Nephron progenitor cell (in vitro differentiated cells): ENCODE measurements at places on chromosomes 12 and 14.
A peak's percentile ranks its signal among the peaks of the same experiment; 100 is the strongest.

- no peak for DNase-seq
These were observed 94.3 kb downstream of the PPP2R5E start for GRCh38 chr14:63448841-63449240.

DNA sequence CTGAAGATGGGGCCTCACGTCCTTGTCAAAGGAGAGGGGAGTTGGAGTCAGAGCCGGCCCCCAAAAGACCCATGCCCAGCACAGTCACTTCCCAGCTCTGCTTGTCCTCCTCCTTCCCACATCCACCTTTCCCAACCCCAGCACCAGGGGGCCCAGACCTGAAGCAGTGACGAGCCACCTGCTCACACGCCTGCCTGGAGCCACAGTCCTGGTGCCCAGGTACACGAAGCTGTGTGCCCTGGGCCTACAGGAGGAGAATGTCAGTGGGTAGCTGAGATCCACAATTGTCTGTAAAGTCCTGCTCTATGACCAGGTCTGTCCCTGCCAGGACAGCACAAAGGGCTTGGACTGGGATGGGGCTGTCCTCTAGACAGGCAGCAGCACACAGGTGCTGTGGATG, 126.8 kb upstream of the PZP start:
- no peak for DNase-seq

DNA sequence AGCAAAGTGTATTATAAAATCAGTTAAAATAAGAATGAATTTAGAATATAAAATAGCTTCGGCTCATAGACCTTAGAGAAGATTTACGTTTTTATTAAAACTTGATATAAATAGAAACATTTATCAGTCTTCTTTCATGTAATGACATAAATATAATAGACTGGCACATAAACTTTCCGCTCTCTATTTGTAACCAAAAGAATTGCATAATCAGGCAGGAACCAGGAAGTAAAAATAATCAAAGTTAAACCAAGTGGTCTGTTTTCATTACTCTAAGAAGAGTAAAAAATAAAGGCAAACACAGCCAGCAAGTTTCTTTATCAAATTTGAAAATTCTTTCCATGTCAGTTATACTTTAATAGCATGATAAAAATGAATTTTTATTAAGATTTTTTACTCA, 46.3 kb upstream of the ATP2A2 start:
- DNase-seq: no peak

GRCh38 chr14:100340423-100340813, 17.3 kb downstream of the SLC25A47 start:
- DNase-seq: no peak

- DNase-seq: no peak
These were observed 7.8 kb downstream of the RSRC2 start for GRCh38 chr12:122518908-122519307.

DNA sequence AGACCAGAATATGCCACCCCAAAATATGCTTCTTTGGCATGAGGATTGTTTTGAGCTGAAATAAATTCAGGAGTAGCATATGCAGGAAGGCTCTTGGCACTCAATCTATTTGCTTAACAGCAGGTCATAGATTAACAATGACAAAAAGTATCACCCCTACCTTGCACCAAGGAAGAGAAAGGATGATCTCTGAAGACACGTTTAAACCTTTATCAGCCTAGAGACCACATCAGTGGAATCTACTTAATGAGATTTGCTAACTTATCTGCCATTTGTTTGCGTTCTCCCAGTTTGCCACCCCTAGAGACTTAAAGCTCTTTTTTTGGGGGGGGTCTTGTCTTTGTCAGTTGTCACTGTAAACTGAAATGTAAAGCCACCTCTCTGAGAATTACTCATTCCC, 1278.7 kb upstream of the USP15 start:
- DNase-seq: no peak

GRCh38 chr12:97305651-97306050, 157.0 kb upstream of the RMST start:
- no peak for DNase-seq

DNA sequence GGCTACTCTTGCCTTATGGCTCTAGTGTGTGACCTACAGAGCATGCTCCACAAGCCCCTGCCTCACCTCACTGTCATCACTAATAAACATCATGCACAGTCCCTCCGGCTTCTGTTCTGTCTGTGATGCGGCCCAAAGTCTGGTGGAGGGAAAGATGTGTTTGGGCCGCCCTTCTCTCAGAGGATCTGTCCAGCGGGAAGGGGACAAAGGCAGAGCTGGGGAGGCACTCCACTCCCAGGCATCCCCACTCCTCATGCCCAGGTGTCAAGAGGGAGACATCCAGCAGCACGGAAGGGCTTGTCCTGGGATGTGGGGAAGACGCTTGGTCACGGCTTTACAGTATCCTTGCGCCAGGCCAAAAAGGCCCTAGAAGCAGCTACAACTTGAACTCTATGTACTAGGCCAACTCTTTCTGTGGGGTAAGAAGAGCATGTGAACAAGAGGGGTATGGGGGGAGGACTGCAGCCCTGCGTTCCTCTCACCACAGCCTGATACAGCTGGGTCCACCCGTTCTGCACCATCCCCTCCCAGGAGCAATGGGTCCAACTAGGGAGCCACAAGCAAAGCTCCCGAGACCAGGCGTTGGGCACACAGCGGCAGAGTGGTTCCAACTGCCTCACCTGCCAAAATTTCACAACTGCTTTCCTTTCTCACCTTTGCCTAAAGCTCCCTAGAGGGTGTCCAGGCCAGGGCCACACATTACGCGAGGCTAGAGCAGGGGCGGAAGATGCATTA, 10.7 kb downstream of the CACNB3 start:
- no peak for DNase-seq

DNA sequence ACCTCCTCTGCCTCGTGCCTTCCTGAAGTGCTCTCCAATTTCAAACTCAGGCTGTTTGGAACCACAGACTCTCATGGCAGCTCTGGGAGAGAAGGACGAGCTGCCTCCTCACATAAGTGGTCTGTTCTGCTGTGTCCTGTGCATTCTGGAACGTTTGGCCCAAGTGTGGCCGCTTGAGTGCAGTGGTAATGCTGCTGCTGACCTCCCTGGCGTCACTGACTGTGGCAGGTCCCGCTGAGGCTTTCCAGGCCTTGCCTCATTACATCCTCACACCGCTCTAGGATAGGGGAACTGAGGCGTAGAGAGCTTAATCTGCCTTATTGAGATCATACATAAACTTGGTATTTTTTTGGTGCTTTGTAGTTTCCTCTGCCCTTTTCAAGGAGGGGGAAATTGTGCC, 14.2 kb downstream of the CCDC92 start:
- no peak for DNase-seq

DNA sequence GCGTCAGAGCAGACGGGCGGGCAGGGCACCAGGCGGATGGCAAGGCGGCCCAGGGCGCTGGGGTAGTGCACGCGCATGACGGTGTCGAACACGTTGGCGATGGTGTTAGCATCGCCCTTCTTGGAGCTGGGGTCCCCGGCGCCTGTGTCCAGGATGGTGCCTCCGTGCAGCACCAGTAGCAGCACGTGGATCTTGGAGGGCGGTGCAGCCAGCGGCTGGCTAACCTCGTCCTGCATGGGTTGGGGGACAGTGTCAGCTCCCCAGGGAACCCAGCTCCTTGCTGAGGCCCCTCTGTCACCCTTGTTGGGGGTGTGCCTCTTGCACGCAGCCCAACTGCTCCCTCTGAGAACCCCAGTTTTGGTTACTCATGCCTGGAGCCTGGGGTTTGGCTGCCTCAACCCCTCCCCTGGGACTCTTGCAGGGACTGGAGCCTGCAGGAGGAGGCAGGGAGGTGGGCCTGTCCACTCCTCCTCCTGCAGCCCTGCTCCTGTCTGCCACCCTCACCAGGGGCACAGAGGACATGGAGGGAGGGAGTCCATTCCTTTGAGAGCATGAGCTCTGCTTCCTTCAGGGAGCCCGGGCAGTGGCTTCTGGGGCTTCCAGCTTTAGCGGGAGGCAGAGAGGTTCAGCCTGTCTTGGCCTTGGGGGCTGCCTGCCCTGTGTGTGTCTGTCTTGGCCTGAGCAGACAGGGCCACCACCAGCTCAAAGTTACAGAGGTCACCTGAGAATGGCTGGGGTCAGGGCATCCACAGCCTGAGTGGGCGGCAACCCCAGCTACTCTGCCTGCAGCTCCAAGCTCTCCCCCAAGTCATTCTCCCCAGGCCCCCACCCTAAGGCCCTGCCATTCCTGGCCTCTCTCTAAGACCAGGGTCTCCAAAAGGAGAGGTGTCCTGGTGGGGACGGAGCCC, 17.1 kb downstream of the ARL6IP4 start:
- no peak for DNase-seq

- no peak for DNase-seq
These were observed 223.2 kb upstream of the RGS6 start for GRCh38 chr14:71709076-71709475.

- peak; percentile 45 for DNase-seq
These were observed 103.9 kb downstream of the ZFP36L1 start for GRCh38 chr14:68688872-68689371.

GRCh38 chr12:20305470-20305869, 62.9 kb upstream of the PDE3A start:
- no peak for DNase-seq

DNA sequence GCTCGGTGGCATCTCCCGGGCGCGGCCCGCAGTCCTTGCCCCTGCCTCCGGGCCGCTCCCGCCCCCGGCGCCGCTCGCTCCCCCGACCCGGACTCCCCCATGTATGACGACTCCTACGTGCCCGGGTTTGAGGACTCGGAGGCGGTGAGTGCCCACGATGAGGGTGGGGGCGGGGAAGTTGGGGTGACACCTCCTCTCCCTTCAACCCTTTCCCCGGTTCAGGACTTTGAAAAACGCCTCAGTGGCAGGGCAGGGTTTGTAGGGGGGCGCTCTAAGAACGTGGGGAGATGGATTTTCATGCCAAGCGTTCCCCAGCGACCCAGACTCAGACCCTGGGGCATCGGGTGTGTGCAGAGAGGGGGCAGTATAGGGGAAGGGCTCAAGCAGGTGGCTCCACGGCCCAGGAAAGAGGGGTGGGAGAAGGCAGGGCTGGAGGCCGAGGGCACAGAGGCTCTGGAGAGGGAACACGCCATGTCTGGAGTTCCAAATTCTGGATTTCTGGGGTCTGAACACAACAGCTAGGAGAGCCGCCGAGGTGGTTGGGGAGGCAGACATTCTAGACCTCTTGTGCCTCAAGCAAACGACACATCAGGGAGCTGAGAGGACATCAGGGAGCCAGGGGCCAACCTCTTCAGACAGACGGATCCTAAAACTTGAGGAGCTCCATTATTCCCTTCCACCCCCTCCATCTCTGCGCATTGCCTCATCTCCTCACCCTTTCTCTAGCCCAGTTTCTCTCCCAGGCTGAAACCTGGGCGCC, 715 bp downstream of the CACNB3 start:
- no peak for DNase-seq

DNA sequence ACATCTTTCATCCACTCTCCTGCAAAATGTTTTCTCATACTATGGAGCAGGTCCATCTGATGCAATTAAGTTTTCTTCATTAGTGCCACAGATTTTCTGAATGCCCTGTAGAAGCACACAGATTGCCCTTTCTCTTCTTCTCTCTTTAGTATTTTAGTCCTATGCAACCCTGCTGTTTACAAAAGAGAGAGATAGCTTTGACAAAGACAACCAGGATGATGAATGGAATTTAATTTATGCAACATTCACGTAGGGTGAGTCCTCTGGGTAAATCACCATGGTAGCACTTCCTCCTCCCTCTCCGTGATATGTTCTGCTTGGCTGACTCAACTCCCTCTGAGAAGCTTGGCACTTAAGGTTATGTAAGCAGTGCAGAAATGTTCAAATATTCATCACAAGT, 400.9 kb upstream of the PDE3A start:
- no peak for DNase-seq

DNA sequence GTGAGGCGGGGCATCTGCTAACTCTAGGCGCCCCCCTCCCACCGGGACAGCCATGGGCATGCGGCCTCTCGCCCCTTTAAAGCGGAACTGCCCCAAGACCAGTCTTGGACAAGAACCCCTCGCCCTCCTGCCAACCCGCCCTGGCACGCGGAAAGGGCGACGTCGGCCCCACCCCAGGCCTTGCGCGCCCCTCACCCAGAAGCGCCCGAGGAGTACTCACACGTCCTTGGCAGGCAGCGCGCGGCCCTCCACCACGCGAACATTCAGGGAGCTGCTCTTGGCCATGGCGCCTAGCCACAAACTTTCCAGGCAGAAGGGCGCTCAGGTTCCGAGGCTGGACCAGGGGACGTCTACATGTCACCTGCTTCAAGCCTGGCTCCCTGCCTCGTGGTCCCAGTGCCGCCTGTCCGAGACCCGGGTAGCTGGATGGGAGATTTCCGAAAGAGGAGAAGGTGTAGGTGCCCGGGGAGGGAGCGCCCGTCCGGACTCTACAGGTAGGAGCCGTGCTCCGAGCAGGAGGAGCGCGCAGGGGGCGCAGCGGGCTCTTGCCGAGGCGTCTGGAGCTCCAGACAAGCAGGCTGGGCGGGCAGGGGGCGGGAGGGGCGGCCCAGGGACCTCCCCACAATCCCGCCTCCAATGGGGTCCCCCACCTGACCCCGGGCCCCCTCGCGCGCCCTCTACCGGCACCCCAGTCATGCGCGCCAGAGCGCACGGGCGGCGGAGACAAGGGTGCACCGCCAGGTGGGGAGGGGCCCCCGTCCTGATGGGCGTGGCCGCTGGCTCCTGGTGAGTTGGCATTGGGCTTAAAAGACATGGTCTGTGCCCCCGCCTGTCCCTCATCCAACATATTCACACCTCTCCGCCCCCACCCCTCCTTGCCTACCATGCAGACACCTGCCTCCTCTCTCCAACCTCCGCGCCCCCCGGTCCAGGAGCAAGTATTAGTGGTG, at the start of gene RASAL1:
TSS of gene RASAL1 (minus strand) at position 584 of the 950 bp plus-strand sequence. CDS start at position 285, 299 bp downstream.
- DNase-seq: peak; percentile 73

GRCh38 chr12:2834581-2835491, at the start of gene NRIP2:
NRIP2 (minus strand) TSS chr12:2835035; CDS start chr12:2834983, 52 bp downstream.
- DNase-seq: peak; percentile 50
